Mesothelial cell of epicardium (in vitro differentiated cells): ENCODE measurements at places on chromosomes 7 and 10. TPM values are rescaled to one million over a fixed set of nuclear protein-coding genes. Genes with fewer than 3 reads are reported as not detected.

DNA sequence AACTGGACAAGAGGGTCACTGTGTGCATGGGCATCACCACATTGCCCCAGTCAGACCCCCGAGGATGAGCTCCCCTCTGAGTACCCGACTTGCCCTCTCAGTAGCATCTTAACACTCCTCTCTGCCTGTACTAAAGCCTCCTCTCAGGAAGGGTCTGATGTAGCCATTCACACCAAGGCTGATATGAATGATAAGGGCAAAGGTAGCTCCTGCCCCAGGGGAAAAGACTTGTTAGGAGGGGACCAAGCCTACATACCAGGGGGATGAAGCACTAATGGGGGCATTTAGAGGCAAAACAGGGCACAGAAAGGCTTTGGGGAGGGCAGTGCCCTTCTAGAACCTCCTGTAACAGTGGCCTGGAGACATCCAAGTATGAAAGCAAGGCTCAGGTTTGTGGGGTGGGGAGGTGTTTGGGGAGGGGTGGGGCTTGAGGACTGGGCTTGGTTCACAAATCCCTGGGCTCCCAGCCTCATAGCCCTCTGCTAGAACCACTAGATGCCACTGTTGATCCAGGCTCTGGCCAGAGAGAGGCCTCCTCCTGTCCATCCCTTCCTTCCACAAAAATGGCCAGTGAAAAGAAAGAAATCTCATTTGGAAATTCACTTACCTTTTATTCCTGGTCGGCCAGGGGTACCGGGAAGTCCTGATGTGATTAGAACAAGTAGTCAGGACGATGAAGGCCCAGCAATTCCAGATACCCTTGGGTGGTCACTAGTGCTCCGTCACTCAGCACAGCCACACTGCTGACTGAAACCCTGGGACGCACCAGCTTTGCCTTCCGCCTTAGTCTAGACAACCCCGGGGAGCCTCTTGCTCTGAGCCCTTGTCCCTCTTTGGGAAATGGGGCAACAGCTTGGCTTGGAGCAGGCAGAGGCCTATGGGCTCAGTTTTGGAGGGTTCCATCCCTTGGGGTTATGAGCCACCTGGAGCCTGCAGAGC, 40.3 kb downstream of the COL17A1 start:
- DNase-seq: no peak
- no peak overlapping the region for H3K4me3 ChIP-seq
- no peaks in the 10 kb centered on the region for H3K36me3 ChIP-seq
- H3K27me3 ChIP-seq: peaks cover 3% of the 10 kb centered on the region
- H3K27ac ChIP-seq: no peak overlapping the region

DNA sequence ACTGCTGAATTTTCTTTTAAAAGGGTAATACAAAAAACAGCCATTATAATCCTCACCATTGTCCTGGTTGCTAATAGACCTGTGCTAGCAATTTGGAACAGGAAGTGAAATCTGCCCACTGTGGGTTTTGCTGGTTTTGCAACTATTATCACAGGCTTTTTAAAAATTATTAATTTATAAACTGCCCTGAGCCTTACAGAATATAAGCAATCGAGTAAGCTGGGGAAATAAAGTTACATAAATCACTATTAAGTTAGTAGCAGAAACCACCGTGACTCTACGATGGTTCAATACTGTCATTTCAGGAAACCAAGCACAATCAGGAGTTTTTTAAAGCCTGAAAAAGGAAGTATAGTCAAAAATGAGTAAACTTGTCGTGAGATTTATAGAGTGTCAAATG, 62.3 kb downstream of the TMEM26 start:
- H3K27me3 ChIP-seq: peaks cover 7% of the 10 kb centered on the region
- no peak for DNase-seq
- H3K4me1 ChIP-seq: peaks cover 5% of the 10 kb centered on the region
- no peak overlapping the region for H3K4me3 ChIP-seq
- H3K27ac ChIP-seq: no peak overlapping the region

DNA sequence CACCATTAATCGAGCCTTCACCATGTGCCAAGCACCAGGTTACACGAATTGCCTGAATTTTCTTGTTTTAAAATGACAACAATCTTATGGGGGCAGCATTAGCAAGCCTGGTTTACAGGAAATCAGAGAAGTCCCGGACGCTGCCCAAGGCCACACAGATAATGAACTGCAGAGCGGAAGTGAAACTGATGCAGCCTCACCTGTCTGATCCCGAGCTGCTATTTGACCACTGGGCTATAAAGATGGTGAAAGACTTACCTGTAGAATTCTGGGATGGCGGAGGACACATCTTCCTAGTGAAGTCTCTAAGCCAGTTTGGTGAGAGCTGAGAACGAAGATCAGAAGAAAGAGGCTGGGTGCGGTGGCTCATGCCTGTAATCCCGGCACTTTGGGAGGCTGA, 21.7 kb upstream of the GALNTL5 start:
- H3K27me3 ChIP-seq: peaks cover 32% of the 10 kb centered on the region
- H3K36me3 ChIP-seq: no peaks in the 10 kb centered on the region
- no peak for DNase-seq
- no peak overlapping the region for H3K27ac ChIP-seq
- H3K4me3 ChIP-seq: no peak overlapping the region
- H3K4me1 ChIP-seq: no peaks in the 10 kb centered on the region

GRCh38 chr10:97827702-97828291, 21.8 kb upstream of the GOLGA7B start:
- no peak for DNase-seq
- H3K4me1 ChIP-seq: no peaks in the 10 kb centered on the region
- H3K27me3 ChIP-seq: peaks cover 67% of the 10 kb centered on the region
- H3K36me3 ChIP-seq: no peaks in the 10 kb centered on the region

DNA sequence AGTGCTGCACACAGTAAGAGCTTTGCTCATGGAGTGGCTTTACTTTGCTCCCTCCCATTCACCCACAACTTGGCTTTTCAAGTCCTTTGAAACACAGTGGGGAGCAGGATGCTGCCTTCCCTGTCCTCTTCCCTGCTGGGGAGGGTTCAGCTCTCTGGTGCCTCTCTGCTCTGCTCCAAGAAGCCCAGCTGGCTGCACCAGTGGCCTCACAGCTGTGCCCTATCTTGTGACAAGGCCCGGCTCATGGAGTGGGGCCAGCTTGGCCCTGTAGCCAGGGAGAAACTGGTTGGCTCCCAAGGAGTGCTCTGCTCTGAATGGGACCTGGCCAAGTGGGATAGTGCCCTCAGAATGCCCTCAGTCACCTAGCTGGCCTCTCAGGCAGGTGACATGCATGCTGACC, 212.3 kb upstream of the ZMIZ1 start:
- peaks cover 5% of the 10 kb centered on the region for H3K4me1 ChIP-seq
- DNase-seq: no peak
- peaks cover 3% of the 10 kb centered on the region for H3K27me3 ChIP-seq
- H3K36me3 ChIP-seq: no peaks in the 10 kb centered on the region
- H3K4me3 ChIP-seq: no peak overlapping the region

- no peak overlapping the region for H3K27ac ChIP-seq
- H3K4me3 ChIP-seq: no peak overlapping the region
- H3K4me1 ChIP-seq: no peaks in the 10 kb centered on the region
- H3K27me3 ChIP-seq: peaks cover 24% of the 10 kb centered on the region
These were observed 46.3 kb downstream of the CNNM1 start for GRCh38 chr10:99375426-99375825.

GRCh38 chr10:77899080-77899477, 27.5 kb downstream of the DLG5 start:
- no peaks in the 10 kb centered on the region for H3K36me3 ChIP-seq
- DNase-seq: no peak
- peak overlapping the region; percentile 69 for H3K27ac ChIP-seq

DNA sequence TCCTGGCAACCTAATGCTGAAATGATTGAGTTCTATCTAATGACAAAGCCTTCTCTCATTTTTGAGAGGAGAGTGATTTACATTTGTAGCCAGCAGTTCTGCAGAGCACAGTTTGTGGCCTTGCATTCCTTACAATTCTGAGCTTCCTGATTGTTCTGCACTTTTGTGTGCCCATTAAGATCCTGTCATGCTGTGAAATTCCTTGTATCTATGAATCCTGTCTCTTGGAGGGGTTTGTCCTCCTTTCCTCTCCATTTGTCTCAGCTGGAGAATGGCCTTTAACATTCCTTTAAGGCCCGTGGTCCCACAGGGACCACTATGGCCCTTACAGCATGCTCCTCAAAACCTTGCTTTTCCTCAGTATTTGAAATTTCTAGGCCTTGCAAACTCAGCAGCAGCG, 10.4 kb downstream of the KLHL7 start:
- H3K4me1 ChIP-seq: peaks cover 16% of the 10 kb centered on the region
- no peak for DNase-seq
- H3K36me3 ChIP-seq: peaks cover 4% of the 10 kb centered on the region
- H3K27me3 ChIP-seq: no peaks in the 10 kb centered on the region

GRCh38 chr10:70478191-70479164, at the start of gene PALD1:
TSS of gene PALD1 (plus strand) at chr10:70478767. CDS start at chr10:70525952, 47,185 bp downstream.
- H3K36me3 ChIP-seq: no peaks in the 10 kb centered on the region
- peaks cover 63% of the 10 kb centered on the region for H3K27me3 ChIP-seq
- H3K27ac ChIP-seq: no peak within 1 kb of the TSS
- H3K4me3 ChIP-seq: peak within 1 kb of the TSS; percentile 69
- peak; percentile 70 for DNase-seq

DNA sequence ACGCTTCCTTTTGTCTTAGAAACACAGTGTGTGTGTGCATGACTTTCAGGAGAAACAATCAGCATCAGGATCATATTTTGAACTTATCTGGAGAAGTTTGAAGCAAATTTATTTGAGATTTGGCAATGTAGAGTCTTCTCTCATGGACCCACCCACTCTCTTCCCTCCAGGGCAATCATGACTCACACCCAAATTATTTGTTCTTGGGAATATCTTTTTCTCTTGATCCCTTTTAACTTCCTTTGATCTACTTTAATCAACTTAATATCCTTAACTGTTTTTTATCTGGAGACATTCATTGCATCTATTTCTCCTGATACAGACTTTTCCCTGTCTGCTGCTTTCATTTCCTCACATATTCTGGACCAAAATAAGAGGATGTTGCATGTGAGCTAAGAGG, 1174.3 kb downstream of the GATA3 start:
- no peaks in the 10 kb centered on the region for H3K36me3 ChIP-seq
- no peak for DNase-seq
- no peak overlapping the region for H3K27ac ChIP-seq
- no peak overlapping the region for H3K4me3 ChIP-seq
- peaks cover 2% of the 10 kb centered on the region for H3K27me3 ChIP-seq
- H3K4me1 ChIP-seq: peaks cover 21% of the 10 kb centered on the region

- H3K36me3 ChIP-seq: no peaks in the 10 kb centered on the region
- DNase-seq: no peak
- H3K4me1 ChIP-seq: no peaks in the 10 kb centered on the region
- no peak within 1 kb of the TSS for H3K4me3 ChIP-seq
- H3K27me3 ChIP-seq: peaks cover 87% of the 10 kb centered on the region
These were observed at the start of gene GIMAP5 for GRCh38 chr7:150737265-150738055. TSS of gene GIMAP5 (plus strand) at chr7:150737418. CDS start at chr7:150740885, 3,467 bp downstream.

DNA sequence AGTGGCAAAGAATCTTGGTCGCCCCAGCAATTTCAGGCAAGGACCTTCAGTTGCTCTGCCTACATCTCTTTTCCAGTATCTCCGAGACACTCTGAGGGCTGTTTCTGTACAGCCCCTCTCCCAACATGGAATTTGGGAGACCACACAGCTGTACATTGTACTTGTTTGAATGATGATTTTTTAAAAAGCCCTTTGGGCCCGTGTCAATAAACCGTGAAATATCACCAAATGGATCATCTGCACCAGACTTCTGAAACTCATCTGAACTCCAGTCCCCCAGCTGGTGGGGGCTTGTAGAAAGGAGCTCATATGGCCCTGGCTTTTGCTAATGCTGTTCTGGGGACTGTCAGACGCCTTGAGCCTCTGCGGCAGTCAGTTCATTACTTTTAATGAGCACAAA, 374.9 kb downstream of the BBS9 start:
- no peak overlapping the region for H3K4me3 ChIP-seq
- no peaks in the 10 kb centered on the region for H3K36me3 ChIP-seq
- H3K27ac ChIP-seq: no peak overlapping the region
- no peak for DNase-seq

GRCh38 chr7:20172736-20173334, 44.3 kb downstream of the MACC1 start:
- peak; percentile 30 for DNase-seq
- no peaks in the 10 kb centered on the region for H3K36me3 ChIP-seq
- no peaks in the 10 kb centered on the region for H3K27me3 ChIP-seq
- no peak overlapping the region for H3K4me3 ChIP-seq
- H3K27ac ChIP-seq: no peak overlapping the region

- no peak for DNase-seq
- H3K27me3 ChIP-seq: peaks cover 4% of the 10 kb centered on the region
- H3K4me1 ChIP-seq: peaks cover 32% of the 10 kb centered on the region
- H3K4me3 ChIP-seq: no peak overlapping the region
- H3K36me3 ChIP-seq: no peaks in the 10 kb centered on the region
These were observed 89.8 kb upstream of the LRRTM3 start for GRCh38 chr10:66836057-66836456.

- no peaks in the 10 kb centered on the region for H3K36me3 ChIP-seq
- DNase-seq: peak; percentile 13
- H3K4me1 ChIP-seq: peaks cover 24% of the 10 kb centered on the region
- H3K27ac ChIP-seq: no peak overlapping the region
These were observed 5.4 kb upstream of the PWWP2B start for GRCh38 chr10:132391676-132392020.

- H3K36me3 ChIP-seq: no peaks in the 10 kb centered on the region
- no peak overlapping the region for H3K27ac ChIP-seq
- no peak overlapping the region for H3K4me3 ChIP-seq
- peaks cover 4% of the 10 kb centered on the region for H3K4me1 ChIP-seq
- H3K27me3 ChIP-seq: peaks cover 20% of the 10 kb centered on the region
These were observed 16.4 kb downstream of the PRSS2 start for GRCh38 chr7:142787034-142787768.

- H3K27me3 ChIP-seq: no peaks in the 10 kb centered on the region
- no peak overlapping the region for H3K4me3 ChIP-seq
- no peak overlapping the region for H3K27ac ChIP-seq
- no peaks in the 10 kb centered on the region for H3K36me3 ChIP-seq
- no peaks in the 10 kb centered on the region for H3K4me1 ChIP-seq
These were observed 606.8 kb downstream of the DNAJB6 start for GRCh38 chr7:157943561-157943960.

DNA sequence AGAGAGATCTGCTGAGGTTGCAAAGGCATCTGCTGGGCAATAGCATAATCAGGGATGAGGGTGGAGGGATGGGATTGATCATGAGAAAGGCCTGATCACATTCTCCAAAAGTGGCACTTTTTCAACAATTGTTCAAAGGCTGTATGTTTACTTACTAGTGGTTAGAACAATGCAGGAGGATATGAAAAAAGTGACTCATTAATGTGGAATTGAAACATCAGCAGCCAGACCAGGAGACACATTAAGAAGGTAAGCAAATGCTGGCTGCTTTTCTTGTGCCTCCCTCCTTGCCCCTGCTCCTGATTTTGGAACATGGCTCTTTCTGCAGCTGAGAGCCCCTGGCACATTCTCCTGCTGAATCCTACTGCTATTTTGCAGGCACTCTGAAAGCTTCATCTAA, 63.5 kb downstream of the FAM204A start:
- H3K4me1 ChIP-seq: no peaks in the 10 kb centered on the region
- no peak for DNase-seq
- H3K27me3 ChIP-seq: peaks cover 46% of the 10 kb centered on the region
- H3K36me3 ChIP-seq: peaks cover 2% of the 10 kb centered on the region

- H3K27ac ChIP-seq: no peak overlapping the region
- no peaks in the 10 kb centered on the region for H3K4me1 ChIP-seq
- no peak for DNase-seq
- H3K27me3 ChIP-seq: peaks cover 43% of the 10 kb centered on the region
These were observed 2.6 kb upstream of the EGFR start for GRCh38 chr7:55016061-55016745.

- H3K36me3 ChIP-seq: no peaks in the 10 kb centered on the region
- peak overlapping the region; percentile 17 for H3K27ac ChIP-seq
- H3K4me1 ChIP-seq: peaks cover 33% of the 10 kb centered on the region
- H3K4me3 ChIP-seq: no peak overlapping the region
- DNase-seq: no peak
These were observed 227.0 kb downstream of the DKK1 start for GRCh38 chr10:52541006-52541473.

GDF10 gene
- 1.7 to 2.1 TPM (median 1.8 TPM) in 3 replicates for total RNA-seq

UNCX gene
- not detected in 3 replicates for total RNA-seq

NPY gene
- not detected in 3 replicates for total RNA-seq

SLC18A3 gene
- 0.18 to 0.34 TPM (median 0.18 TPM) in 3 replicates for total RNA-seq

RBP3 gene
- total RNA-seq: not detected in 3 replicates

NEUROG3 gene
- not detected in 3 replicates for total RNA-seq

TYW1B gene
- total RNA-seq: 3.6 to 5.3 TPM (median 5.1 TPM) in 3 replicates
